Mesangial cell (primary cell): ENCODE measurements at places on chromosomes 3 and 15. TPM values are rescaled to one million over a fixed set of nuclear protein-coding genes. Genes with fewer than 3 reads are reported as not detected.

Gene CADPS
- total RNA-seq = not detected in 2 replicates

Gene PHLDB2
- 33.7 and 44.0 TPM in 2 replicates for total RNA-seq

Gene LRRC31
- total RNA-seq = not detected in 2 replicates

Gene CPA3
- not detected in 2 replicates for total RNA-seq

Gene SENP8
- 1.1 and 1.5 TPM in 2 replicates for total RNA-seq

Gene CCR4
- total RNA-seq = not detected in 2 replicates

Gene FAM81A
- 1.0 and 1.1 TPM in 2 replicates for total RNA-seq

Gene APPL1
- total RNA-seq = 25.1 and 25.4 TPM in 2 replicates

Gene KLHL40
- total RNA-seq = not detected in 2 replicates

Gene NRG4
- not detected in 2 replicates for total RNA-seq
